Activated CD4-positive, alpha-beta T cell treated with anti-CD3 and anti-CD28 coated beads for 48 hours (primary cell): ENCODE measurements at places on chromosomes 6 and 20.
A peak's percentile ranks its signal among the peaks of the same experiment; 100 is the strongest.

DNA sequence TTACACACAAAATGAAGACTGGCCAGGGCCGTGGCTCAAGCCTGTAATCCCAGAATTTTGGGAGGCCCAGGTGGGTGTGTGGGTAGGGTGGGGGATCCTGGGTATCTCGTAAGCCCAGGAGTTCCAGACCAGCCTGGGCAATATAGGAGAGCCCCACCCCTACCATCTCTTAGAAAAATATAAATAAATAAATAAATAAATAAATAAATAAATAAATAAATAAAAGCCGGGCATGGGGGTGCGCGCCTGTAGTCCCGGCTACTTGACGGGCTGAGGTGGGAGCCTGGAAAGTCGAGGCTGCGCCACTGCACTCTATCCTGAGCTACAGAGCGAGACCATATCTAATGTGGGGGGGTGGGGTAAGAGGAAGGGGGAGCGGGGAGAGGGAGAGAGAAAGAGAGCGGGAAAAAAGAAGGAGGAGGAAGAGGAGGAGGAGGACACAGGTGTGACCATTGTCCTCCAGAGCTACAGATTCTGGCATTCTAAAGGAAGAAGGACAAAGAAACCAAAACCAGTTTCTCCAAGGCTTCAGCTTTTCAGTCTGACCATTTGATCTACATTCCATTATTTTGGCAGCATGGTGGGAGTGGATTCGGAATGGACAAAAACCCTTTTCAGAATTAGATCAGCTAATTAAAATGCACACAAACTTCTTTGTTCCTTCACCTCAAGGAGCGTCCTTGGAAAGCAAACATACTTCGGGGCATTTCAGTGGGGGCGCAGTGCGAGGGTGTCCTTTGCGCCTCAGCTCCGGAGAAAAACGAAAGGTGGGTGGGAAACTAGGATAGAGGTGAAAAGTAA lies 577 bp upstream of the C6orf141 start:
- no peak for DNase-seq

DNA sequence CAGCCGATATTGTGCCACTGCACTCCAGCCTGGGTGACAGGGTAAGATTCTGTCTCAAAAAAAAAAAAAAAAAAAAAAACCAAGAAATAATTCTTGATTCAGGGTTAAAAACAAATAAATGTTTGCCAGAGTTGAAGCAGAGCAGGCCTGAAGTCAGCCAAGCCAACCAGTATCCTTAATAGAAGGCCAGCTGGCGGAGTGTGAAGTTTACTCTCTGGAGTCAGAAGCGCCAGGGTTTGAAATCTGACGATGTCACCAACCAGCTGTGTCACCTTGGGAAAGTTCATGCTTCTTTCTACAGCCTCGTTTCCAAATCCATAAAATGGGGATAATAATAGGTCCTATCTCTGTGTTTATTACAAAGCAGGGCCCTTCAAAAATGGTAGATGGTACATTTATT lies 73.0 kb upstream of the ENPP5 start:
- DNase-seq: no peak

DNA sequence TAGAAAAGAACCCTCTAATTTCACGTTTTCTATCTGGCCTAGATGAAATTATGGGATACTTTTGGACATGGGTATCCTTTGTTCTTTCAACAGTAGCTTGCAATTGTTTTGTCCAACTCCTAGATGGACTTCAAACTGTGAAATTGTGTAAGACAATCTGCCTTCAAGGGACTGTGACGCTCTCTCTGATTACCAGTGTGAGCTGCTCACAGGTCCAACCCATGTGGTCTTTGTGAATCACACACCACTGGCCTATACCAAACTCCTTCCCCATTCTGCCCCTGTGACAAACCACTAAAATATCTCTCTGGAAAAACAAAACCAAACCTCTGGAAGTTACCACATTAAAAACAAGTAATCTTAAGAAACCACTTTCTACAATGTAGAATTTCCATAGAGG lies 59.5 kb downstream of the NINL start:
- no peak for DNase-seq

DNA sequence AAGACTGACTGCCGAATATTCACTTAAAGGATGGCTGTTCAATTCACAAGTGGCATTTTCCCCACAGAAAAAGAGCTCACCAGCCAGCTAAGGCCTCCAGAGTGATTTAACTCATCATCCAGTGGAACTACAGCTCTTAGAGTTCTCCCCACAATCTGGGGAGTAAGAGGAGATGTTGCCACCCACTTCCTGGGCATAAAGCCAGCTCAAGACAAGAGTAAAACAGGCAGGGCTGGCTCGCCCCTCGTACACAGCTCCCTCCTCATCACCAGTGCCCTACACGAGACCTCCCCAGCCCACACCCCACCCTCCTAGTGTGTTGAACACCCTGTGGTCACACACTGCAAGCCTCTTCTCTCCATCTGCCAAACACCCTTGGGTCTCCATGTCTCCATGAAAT lies 47.2 kb upstream of the IPCEF1 start:
- peak; percentile 19 for DNase-seq

DNA sequence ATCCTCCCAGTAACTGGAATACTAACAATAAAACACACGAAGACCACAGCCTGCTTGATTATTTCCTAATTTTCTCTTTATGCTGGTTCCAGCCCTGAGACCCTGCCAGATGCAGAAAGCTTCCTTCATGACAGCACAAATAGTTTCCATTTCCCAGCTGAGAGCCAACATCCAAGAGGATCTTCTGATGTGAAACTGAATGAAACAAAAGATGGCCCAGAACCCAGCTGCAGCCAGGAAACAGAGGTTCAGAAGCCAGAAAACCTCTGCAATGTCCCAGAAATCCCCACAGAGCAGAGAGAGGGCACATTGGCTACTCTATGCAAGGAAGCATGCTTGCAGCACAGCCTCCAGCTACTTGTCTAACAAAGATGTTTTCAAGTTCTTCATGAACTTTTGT lies 61.8 kb upstream of the PLEKHG1 start:
- DNase-seq: no peak

GRCh38 chr6:108952776-108953486 lies 104.7 kb downstream of the ARMC2 start:
- no peak for DNase-seq

GRCh38 chr20:14778875-14779274 lies 441.5 kb upstream of the FLRT3 start:
- DNase-seq: no peak

- no peak for DNase-seq
Observed at GRCh38 chr6:111723412-111723970, 117.8 kb upstream of the TRAF3IP2 start.

GRCh38 chr6:53641348-53641747 lies 24.2 kb downstream of the KLHL31 start:
- no peak for DNase-seq

DNA sequence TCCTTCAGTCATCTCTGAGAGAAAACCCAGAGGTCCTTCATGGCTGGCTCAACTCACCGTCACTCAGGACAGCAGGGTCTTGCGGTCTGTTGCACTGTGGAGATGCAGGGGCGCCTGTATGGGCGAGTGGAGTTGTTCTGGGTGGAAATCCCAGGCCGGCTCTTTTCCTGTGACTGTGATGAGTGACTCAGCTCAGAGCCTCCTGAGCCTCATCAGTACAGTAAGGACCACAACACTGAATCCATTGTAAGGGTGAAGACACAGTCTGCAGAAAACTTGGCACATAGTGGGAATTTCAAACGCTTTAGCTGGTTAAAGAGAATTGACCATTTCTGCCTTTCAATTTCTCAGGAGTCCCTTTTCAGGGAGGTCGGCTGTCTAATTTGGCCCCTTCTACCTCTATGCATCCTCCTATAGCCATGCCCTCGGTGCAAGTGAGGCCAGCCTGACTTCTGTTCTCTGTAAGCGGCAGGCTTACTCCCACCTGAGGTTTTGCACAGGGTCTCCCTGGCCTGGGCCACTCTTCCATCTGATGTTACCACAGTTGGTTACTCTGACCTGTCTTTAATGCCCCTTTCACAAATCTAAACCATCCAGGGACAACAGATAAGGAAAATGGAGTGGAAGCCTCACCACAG lies 35.5 kb upstream of the TBXT start:
- no peak for DNase-seq

GRCh38 chr6:148513145-148514071 lies 170.8 kb downstream of the SASH1 start:
- no peak for DNase-seq

- no peak for DNase-seq
Observed at GRCh38 chr6:160035693-160036330, 66.9 kb downstream of the IGF2R start.

GRCh38 chr20:58065508-58066361 lies 162.7 kb downstream of the ANKRD60 start:
- no peak for DNase-seq

DNA sequence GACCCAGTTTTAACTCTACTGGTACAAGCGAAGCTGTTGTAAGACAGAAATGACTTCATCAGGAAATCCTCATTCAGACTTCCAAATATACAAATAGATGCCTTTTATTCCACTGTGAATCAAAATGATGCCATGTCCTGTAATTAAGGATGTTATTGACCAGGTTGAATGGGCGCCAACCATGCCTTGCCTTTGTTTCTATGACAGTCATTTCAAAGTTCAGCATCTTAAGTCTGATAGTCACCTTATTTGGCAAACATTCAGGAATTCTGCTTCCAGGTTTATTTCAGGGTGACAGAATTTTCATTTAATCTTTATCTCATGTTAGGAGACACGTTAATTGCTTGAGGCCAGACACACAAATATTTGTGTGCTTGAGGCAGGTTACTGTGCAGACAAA lies 592.8 kb upstream of the JAG1 start:
- no peak for DNase-seq

GRCh38 chr6:123091091-123091895 lies 95.3 kb downstream of the CLVS2 start:
- DNase-seq: no peak

GRCh38 chr20:25274891-25275812 lies 27.3 kb downstream of the PYGB start:
- DNase-seq: peak; percentile 1

DNA sequence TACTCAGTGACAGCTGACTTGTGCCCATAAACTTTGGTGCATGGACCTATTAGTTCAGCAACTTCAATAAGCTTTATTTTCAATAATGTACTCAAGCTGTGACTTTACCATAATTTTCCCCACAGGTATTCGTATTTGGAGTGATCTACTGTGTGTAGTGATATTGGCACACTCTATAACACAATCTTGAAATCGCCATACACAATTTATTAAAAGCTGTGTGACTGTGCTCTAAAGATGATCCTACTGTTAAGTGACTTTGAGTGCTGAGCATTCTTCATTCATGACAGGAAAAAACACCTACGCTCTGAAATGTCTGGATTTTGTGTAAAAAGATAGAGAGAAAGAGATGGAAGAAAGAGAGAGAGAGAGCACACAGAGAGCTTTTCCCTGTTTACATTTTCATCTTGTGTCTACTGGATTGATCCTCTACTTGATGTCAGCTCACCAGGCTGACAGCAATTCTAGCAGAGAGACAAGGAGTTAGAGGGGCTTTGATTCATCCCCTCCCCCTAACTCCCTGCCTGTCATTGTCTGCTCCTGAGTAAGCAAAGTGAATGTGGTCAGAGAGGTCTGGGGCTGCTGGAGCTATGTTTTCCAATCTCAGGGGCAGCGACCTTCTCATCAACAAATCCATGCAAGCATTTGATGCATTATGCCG lies 538.7 kb upstream of the POU3F2 start:
- DNase-seq: no peak

DNA sequence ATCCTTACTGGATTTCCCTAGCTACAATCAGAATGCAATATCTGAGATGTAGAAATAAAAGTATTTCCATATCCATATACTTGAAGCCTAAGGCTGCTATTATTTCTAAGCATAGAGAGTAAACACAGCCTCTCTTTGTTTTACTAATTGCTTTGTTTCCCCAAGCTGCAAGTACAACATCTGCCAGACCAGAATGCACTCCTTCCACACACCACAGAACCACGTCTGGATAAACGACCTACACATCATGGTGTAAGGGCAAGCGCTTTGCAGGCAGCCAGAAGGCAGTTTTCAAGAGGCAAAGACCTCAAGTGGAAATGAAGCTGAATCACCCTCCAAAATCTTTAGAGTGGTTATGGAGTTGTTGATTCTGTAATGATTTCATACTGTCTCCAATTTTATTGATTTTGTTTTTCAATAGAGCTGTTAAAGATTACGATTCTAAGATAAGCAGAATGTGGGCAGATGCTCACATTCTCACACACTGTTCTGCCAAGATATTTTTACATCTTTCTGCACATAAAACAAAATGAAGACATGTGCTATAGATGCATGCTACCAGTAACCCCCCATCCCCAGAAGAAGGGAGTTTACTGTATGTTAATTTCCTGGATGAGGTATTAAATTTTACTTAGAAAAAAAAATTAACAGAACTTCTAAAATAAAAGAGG lies 88.8 kb downstream of the THEMIS start:
- DNase-seq: no peak
